GM13976 (cell line): ENCODE measurements at places on chromosomes 5 and 9.

DNA sequence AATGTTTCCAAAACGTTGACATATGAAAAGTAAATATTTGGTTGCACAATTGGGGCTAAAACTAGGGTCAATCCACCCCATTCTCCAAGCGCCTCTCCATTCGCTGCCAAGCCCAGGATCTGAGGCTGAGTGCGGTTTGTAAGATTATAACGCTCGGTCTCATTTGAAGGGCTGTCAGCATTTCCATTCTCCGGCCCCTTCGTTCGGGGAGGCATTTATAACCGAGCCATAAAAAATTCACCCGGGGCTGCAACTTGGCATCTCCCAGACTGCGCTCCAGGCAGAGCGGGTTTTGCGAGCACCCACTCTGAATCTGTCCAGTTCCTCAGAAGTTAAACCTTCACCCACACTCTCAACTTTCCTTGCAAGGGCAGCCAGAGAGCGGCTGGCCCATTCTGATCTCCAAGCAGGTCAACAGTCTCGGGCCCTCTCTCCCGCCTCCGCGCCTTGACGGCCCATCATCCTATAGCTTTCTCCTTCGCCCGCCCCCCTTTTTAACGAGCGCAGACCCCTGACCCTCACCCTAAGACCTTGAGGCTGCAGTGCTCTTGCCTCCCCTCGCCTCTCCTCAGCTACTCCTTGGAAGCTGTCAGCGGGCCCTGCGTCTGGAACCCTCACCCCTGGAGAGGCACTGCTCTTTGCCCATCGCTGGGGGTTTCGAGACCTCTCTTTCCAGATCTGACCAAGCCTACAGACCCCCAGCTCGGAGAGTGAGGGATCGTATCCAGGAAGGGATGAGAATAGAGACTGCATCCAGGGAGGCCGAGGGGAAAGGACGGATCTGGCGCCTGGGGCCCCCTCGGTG, 1.1 kb downstream of the SLIT3 start:
- DNase-seq: no peak

GRCh38 chr5:132388244-132389050, 18.9 kb downstream of the SLC22A5 start:
- no peak for DNase-seq

DNA sequence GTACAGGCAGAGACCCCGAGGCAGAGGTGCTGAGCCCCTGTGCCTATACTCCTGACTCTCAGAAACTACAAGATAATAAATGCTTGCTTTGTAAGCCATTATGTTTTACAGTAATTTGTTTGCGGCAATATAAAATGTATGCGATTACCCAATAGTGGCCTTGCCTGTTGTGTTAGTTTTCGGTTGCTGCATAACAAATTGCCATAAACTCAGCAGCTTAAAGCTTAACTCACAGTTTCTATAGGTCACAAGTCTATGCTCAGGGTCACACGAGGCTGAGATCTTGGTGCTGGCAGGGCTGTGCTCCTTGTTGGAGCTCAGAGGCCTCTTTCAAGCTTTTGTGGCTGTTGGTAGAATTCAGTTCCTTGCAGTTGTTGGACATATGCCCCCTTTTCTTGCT, 114.8 kb downstream of the COL23A1 start:
- no peak for DNase-seq

GRCh38 chr9:19127871-19128500, 694 bp upstream of the PLIN2 start:
- no peak for DNase-seq

GRCh38 chr9:137725598-137725997, 106.8 kb downstream of the EHMT1 start:
- DNase-seq: no peak

DNA sequence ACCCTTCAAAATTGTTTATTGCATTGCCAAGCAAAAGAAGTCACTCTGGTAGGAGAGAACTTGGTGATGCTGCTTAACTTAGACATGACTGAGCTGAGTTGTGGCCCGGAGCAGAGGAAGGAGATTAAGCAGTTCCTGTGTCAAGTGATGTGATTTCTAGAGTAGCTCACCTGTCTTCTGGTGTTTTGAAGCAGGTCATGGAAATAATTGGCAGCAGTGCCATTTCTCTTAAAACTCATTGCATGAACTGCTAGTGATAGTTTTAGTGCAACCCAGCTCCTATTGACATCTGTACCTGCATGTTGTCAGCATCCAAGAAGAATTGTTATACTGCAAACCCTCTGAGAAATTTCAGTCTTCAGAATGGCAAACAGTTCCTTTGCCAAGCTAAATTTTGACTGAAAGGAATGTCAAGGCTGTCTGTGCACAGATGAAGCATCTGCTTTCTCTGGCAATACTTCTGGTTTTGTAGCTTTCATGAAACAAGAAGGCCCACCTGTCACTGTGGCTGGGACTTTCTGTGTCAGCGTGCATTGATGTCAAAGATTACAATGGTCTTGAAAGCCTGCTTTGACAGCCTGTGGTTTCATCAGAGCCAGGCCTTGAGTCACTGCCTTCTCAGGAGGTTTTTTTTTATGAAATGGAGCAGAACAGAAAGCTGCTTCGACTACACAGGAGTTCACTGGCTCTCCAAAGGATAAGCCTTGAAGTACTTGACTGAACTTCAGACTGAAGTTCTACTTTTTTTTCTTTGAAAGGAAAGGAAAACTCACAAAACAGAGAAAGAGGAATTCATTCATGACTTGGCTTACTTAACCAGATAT, 90.6 kb downstream of the RALGPS1 start:
- DNase-seq: peak; percentile 79

DNA sequence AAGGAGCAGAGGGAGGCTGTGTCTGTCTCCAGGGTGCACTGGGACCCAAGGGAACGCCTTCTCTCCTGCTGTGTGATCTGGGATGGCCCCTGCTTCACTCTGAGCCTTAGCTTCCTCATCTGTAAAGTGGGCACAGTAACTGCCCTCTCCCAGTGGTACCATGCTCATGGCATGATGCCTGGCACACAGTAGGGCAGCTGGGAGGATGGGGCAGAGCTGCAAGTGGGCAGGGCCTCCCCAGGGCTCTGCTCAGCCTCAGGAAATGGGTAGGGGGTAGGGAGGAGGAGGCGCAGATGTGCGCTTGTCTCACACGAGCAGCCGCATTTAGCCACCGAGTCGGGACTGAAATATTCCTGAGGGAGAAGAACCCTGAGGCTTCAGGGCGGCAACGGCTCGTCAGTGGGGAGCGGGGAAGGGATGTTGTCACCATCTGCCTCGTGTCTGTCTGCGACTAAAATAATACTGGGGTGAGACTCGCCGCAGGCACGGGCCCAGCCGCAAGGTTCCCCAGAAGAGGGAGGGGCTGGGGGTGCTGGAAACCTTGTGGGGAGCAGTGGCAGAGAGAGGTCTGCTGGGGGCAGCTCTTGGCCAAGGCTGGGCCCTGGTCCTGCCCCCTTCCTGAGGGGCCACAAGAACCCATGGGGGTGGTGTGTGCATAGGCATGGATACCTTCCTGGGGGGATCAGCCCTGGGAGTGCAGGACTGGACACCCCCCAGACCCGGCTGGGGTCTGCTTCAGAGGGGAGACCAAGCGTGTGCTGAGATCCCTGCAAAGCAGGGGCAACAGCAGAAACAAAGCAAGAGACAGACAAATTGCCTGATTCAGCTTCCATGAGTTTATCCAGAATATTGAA, 55.2 kb upstream of the PSD2 start:
- DNase-seq: peak; percentile 72

DNA sequence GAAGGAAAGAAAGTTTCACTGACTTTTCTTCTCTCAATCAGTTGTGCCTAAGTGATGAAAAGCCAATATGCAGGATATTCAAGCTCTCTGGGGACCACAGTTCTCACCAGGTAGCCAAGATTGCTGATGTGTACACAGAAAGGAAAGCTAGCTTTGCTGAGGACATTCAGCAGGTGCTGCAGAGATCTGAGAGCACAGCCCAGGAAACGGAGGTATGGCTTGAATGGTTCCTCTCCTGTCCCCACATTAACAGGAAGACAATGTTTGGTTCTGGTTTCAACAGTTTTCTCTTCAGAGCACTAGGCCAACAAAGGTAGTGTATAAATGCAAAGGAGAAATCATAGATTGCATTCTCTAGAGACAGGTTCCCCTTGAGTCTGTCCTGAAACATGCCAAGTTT, 69.6 kb downstream of the PTPDC1 start:
- DNase-seq: peak; percentile 24

DNA sequence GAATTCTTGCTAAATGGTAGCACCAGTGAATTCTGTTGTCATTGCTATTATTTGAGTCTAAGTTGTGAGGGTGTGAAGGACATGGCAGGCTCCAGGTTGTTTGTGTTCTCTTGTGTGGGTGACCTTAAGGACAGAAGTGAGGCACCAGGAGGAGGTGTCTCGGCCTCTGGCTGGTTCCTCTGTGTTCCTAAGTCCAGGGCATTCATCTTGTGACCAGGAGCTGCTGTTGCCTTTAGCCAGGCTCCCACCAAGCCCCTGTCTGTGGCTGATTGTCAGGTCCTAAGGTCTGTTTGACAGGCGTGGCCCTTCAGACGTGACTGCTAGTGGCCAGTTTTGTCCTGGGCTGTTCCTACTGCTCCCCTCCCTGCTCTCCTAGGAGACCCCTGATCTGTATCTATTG, 89.4 kb downstream of the ANGPTL2 start:
- DNase-seq: no peak

- DNase-seq: no peak
Measured at GRCh38 chr9:134322781-134323241, 3.4 kb upstream of the RXRA start.
